Activated CD8-positive, alpha-beta memory T cell treated with anti-CD3 and anti-CD28 coated beads, Interleukin-2, amount 10 ng/mL, durations not matched to agents 7 days and 5 days (primary cell): ENCODE measurements at places on chromosomes 12 and 14.

DNA sequence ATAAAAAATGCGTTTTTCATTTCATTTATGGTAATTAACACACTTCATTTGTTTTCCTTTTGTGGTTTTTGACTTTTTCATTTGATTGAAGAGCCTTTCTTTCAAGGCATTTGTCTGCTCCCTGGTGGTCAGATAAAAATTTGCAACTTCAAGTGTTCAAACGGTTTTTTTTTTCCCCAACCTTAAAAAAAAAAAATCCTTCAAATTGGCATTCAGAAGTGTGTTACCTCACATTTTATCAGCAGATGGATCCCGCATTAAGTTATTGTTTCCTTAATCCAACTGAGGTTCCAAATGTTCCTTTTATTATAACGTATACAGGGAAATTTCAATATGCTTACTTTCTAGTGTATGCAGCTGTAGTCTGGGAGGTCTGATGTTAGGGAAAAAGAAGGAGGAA, 47.2 kb downstream of the MYF5 start:
- no peak for DNase-seq

- no peak for DNase-seq
These were observed 2.0 kb upstream of the ATN1 start for GRCh38 chr12:6925540-6926279.

- DNase-seq: no peak
These were observed 1.7 kb downstream of the EVL start for GRCh38 chr14:100066962-100067361.

- no peak for DNase-seq
These were observed 161.5 kb upstream of the FKBP4 start for GRCh38 chr12:2633176-2633824.

GRCh38 chr14:85764822-85765221, 234.9 kb downstream of the FLRT2 start:
- DNase-seq: no peak

GRCh38 chr14:62308891-62309290, 546.7 kb downstream of the SNAPC1 start:
- no peak for DNase-seq

DNA sequence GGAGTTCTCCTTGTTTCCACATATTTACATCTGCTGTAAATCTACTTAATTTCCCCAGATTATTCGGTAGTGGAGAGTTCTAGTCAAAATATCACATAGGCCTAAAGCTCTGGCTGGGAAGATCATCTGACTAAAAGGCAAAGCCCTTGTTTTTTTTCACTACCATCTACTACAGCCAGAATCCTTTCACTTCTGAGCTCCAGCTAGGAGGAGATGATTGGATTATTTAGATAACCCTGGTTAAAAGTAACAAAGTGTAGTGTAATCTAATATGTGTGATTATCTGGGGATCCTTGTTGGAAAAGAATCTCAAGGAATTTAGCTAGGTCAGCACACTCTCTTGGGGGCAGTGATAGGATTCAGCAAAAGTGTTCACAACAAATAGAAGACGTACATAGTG, 125.4 kb downstream of the DYRK2 start:
- DNase-seq: no peak

- DNase-seq: no peak
These were observed 39.7 kb downstream of the LRCOL1 start for GRCh38 chr12:132570635-132571034.

DNA sequence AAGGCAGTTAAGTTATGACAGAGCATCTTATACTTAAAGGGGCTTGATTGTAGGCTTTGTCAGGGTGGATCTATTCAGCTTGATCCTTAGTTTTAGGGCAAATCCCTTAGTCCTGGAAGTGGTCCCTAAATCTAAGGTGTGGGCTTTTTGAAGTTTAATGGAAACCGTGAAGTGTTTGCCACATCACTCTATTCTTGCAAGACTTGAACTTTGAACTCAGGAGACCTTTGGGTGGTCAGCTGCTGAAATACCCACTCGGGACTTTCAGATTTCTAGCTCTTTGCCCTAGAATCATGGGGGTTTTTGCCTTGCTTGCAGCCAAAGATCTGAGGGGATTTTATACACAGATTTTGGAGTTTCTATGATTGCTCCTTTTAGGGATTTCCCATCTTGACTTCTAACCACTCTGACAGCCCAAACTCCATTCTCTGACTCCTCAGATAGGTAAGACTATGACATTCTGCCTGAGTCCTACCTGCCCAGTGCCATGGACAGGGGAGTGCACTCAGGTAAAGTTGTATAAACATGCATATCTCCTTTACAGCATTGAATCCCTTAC, 39.9 kb downstream of the SNAPC1 start:
- DNase-seq: no peak

GRCh38 chr12:115817389-115817788, 460.1 kb downstream of the MED13L start:
- no peak for DNase-seq

DNA sequence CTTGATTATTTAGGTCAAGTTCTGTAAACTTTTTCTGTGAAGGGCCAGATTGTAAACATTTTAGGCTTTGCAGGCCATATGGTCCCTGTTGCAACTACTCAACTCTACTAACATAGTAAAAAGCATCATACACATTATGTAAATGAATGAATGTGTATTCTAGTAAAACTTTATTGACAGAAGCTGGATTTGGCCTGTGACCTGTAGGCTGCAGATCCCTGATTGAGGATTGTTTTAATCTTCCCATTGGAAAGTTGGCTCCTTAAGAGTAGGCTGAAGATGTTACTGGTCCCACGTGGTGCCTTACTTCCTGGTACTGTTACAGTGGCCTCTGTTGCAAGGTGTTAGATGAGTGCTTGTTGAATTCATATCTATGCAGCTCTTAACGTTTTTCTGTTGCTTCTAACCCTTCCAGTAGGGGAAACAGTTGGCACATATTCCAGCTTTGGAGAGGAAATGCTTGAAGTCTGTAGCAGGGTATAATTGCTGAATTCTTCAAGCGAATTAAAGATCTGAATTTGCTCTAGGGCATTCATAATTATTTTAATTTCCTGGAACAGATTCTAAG, 133.6 kb upstream of the DNM1L start:
- no peak for DNase-seq

DNA sequence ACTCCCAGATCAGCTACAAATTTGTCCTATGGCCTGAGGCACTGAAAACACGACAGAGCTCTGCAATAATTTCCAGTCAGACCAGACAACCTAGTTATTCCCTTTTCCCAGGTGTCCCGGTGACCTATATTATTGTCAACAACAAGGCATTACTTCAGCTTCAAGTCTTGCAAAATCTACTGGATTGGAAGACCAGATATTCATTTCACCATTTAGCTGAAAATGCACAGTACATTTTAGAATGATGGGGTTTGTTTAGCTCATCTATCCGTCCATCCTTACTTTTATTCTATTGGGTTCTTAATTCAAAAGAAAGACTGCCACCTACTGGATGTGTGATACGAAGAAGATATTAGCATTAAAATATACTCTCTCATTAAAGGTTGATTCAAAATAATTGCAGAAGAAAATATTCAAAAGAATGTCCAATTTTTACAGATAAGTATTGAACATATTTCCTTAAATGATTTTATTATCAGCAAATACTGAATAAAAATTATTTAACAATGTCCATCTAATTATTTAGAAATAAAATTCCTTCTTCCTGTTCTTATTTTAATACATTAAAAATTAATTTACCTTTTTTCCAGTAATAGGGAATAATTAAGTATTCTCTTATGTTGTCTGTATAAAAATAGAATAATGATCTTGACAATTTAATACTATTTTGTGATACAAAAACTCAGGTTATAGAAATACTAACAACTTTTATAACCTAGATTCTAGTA, 244.9 kb upstream of the LRIG3 start:
- DNase-seq: no peak
